ENCODE measurements at places on chromosomes 6 and 20. TPM values are rescaled to one million over a fixed set of nuclear protein-coding genes. Genes with fewer than 3 reads are reported as not detected.

MANEA gene
- 5.3 TPM for total RNA-seq

RAB44 gene
- not detected for total RNA-seq

SRXN1 gene
- 68.0 TPM for total RNA-seq

TENT5A gene
- total RNA-seq, result 5.5 TPM

BHLHE23 gene
- not detected for total RNA-seq

BANF2 gene
- not detected for total RNA-seq

TMC2 gene
- not detected for total RNA-seq

GTSF1L gene
- not detected for total RNA-seq

PHACTR1 gene
- 0.96 TPM for total RNA-seq

Data from tracheal epithelial cell (primary cell).